ENCODE measurements at places on chromosomes 11 and 22. TPM values are rescaled to one million over a fixed set of nuclear protein-coding genes. Genes with fewer than 3 reads are reported as not detected.

The HSPA8 gene
- 1,698 TPM for total RNA-seq

The GRIA4 gene
- not detected for total RNA-seq

The TREH gene
- not detected for total RNA-seq

The YDJC gene
- 55.7 TPM for total RNA-seq

The POTEH gene
- total RNA-seq, result 0.82 TPM

GRCh38 chr11:11422411-11423128 lies 69.5 kb upstream of the CSNK2A3 start:
- no peak for DNase-seq

DNA sequence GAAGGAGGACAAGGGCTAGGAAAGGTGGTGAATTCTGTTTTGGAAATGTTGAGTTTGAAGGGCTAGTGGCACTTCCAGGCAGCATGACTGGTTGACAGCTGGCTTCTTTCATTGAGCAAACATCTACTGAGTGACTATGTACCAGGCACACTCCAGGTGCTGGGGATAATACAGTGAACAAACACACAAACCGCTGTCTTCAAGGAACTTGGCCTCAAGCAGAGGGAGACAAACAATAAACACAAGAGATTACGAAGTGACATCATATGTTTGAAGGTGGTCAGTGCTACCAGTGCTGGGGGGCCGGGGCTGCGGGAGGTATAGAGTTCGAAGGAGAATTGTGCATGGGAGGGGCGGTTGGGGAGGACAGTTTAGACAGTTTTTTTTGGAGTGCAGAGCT lies 197.0 kb upstream of the SORL1-AS1 start:
- no peak for DNase-seq

GRCh38 chr22:23242473-23243001 lies 62.2 kb downstream of the BCR start:
- DNase-seq, result no peak

- DNase-seq, result no peak
These were observed 4.7 kb upstream of the RAD9A start for GRCh38 chr11:67387069-67387468.

DNA sequence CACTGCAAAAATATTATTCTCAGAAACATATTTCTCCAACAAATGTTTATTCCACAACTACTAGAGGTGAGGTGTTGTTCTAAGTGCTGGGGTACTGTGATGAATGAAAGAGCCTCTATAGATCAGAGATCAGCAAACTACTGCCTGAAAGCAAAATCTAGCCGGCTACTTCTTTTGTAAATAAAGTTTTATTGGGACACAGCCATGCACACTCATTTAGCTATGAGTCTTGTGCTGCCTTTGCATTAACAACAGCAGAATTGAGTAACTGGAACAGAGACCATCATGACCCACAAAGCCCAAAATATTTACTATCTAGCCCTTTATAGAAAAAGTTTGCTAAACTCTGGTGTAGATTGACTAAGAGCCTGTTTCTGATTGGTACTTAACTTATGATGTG lies 37.1 kb upstream of the CRYBB3 start:
- DNase-seq, result no peak

- peak; percentile 67 for DNase-seq
These were observed 108.4 kb upstream of the ZC3H12C start for GRCh38 chr11:109984634-109985289.

- no peak for DNase-seq
These were observed 1327.9 kb downstream of the BRD1 start for GRCh38 chr22:48499456-48500425.

GRCh38 chr22:32411402-32411801 lies 645 bp downstream of the RTCB start:
- no peak for DNase-seq

- no peak for DNase-seq
These were observed 22.3 kb downstream of the CDKN1C start for GRCh38 chr11:2863276-2863618.

DNA sequence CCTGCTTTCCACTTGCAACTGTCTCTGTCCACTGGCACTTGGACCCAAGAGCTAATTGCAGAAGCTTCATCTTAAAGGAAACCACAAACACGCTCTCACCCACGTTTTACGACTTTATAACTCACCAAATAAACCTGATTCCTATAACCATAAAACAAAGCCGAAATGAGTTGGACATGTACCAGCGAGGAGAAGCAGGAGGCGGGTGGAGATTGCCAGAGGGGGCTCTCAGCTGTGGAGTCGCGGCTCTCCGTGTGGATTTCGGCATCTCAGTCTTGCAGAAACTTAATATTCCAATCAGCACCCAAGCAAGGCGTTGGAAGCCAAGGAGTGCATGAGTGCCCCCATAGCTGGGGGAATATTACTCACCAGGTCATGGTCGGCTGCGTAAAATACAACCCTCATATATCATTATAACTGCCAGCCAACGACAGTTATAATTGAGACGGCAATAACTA lies 483.6 kb downstream of the MN1 start:
- no peak for DNase-seq

- DNase-seq, result no peak
These were observed 16.0 kb upstream of the PICK1 start for GRCh38 chr22:38040953-38041759.
